Vagina (tissue), 2 donors: ENCODE measurements at places on chromosomes 12 and 14.

- DNase-seq: no peak
Measured at GRCh38 chr12:131139363-131140068, 185.8 kb downstream of the ADGRD1 start.

GRCh38 chr12:94244165-94245133, 96.1 kb downstream of the PLXNC1 start:
- DNase-seq: no peak

DNA sequence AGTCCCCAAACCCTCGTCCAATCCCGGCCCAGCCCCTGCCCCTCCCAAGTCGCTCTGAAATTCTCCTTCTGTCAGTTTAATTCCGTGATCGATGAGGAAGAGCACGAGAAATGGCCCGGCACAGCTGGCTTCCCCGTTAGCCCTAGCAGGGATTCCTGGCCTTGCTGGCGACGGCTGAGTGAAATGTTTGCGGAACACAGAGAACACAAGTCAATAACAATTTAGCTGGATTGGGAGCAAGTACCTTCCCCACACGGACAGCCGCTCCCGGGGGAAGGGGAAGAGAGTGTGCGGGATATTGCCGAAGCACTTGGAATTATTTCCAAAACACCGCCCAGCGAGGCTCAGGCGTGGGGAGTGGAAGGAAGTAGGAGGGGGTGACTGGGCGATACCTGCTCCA, 134.6 kb downstream of the RBM19 start:
- DNase-seq: no peak

DNA sequence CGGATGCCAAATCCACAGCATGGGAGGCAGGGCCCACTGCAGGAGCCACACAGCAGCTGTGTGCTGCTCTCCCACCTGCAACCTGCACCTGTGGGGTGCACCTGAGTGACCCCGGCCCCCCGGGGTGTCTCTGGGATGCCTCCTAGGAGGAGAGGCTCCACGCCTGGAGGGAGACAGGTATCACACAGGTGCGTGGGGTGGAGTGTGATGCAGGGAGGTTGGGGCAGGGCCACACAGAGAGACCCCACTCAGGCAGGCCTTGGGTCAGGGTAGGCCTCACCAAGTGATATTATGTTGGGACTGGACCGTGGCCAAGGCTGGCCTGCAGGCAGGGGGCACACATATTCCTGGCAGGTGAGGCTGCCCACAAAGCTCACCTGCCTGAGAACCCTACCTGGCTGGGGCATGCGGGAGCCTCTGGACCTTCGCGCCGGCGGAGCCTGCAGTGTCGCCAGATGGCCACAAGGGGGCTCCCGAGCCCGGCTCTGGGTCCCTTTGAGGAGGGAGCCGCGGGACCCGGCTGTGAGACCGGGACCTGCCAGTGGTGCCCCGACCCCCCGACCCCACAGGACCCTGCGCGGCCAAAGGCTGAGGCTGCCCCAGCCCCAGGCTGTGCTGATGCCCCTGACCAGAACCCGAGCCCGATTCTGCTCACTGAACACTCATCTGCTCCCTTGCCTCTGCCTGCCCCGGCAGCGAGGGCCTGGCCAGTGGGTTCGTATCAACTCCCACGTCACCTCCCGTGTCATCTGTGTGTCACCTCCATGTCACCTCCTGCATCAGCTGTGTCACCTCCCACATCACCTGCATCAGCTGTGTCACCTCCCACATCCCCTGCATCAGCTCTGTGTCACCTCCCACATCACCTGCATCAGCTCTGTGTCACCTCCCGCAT, 11.4 kb downstream of the TMEM121 start:
- DNase-seq: no peak
